Mesendoderm (in vitro differentiated cells): ENCODE measurements at places on chromosomes 7 and 10.

DNA sequence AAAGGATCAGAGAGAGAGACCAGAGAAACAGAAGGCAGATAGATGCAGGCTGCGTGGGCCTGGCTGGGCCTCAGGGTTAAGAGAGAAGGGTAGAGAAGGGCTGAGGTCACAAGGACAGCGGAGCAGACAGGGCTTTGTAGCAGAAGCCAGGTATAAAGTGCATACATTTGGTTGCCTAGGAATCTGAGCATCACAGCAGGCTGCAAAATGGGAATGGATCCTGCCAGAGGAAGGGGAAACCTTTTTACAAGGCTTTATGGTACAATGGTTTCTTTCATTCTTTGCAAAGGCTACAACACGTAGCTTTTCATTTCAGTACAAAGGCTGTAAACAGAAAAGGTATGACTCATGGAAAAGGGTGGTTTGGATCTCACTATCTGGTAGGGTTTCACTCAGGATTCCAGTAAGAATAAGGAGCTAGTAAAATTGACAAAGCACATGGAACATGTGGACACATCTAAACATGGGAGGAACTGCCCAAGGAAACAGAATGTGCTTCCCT lies 275.1 kb downstream of the DOCK4 start:
- DNase-seq = peak; percentile 63

GRCh38 chr7:21422751-21423150 lies 5.1 kb upstream of the SP4 start:
- DNase-seq = no peak

GRCh38 chr7:106281585-106282318 lies 3.0 kb downstream of the NAMPT start:
- no peak for DNase-seq

- DNase-seq = no peak
Observed at GRCh38 chr10:4506095-4506494, 319.9 kb upstream of the AKR1E2 start.

- DNase-seq = no peak
Observed at GRCh38 chr10:26969145-26969926, 108.6 kb upstream of the ABI1 start.

- no peak for DNase-seq
Observed at GRCh38 chr10:110029450-110029849, 21.7 kb downstream of the ADD3 start.

GRCh38 chr7:83863906-83864305 lies 215.0 kb upstream of the SEMA3E start:
- DNase-seq = no peak

- no peak for DNase-seq
Observed at GRCh38 chr7:47349401-47349800, 232.5 kb downstream of the TNS3 start.

GRCh38 chr7:156151078-156151477 lies 338.8 kb upstream of the SHH start:
- no peak for DNase-seq

GRCh38 chr7:134660961-134661376 lies 14.3 kb downstream of the BPGM start:
- no peak for DNase-seq

DNA sequence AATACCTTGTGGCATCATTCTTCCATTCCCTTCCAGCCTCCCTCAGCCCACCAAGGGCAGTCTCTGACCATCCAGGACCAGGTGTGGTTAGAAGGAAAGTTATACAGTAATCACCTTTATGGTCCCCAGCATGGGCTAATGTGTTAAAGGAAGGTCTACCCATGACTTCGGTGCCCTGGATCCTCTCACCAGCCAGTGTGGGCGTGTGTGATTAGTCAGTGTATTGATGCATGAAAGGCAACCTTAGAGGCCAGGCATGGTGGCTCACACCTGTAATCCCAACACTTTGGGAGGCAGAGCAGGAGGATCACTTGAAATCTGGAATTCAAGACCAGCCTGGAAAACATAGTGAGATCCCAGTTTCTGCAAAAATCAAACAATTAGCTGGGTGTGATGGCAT lies 88.9 kb downstream of the APBB1IP start:
- DNase-seq = no peak

DNA sequence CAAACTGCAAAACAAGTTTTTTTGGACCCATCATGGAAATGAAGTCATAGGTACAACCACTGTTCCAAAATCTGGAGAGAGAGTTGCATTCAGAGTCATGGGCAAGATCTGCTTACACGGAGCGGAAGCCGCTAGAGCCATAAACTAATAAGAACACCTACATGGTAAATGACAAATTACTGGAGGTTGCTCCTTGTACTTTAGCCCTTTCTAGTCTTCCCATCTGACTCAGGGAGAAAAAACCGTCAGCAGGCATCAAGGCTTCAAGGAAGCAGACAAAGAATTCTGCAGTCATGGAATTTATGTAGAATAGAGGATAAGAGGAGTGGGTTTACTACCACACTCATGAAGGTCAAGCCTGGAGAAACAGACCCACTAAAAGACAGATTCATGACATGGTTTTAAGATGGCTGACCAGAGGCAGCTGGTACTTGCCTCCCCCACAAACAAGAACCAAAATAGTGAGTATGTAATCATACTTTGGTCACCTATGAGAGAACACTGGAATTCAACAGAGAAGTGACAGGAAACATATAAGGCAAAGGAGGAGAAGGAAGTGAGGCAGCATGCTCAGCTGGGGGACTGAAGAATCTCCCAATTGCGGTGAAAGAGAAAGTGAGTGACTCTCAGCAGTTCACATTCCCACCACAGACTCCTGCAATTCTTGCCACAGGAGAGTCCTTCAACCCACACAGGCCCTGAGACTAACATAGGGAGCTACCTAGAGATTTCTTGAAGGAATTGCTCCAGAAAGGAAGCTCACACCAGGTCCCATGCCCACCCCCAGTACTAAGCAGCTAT lies 42.4 kb upstream of the ASAH2 start:
- DNase-seq = no peak

- no peak for DNase-seq
Observed at GRCh38 chr7:143454091-143454680, 10.9 kb downstream of the TAS2R60 start.

GRCh38 chr7:144391823-144392255 lies 11.7 kb downstream of the NOBOX start:
- peak; percentile 62 for DNase-seq
